ENCODE measurements at places on chromosomes 5 and 9.

- no peak overlapping the region for H3K27ac ChIP-seq
- no peaks in the 10 kb centered on the region for H3K4me1 ChIP-seq
- no peaks in the 10 kb centered on the region for H3K36me3 ChIP-seq
- H3K27me3 ChIP-seq, result no peaks in the 10 kb centered on the region
- DNase-seq, result no peak
Measured at GRCh38 chr9:74078647-74079046, 418.5 kb upstream of the RORB start.

GRCh38 chr5:6373081-6373846 is 5.1 kb downstream of the MED10 start:
- H3K27ac ChIP-seq, result no peak overlapping the region
- peaks cover 57% of the 10 kb centered on the region for H3K36me3 ChIP-seq
- H3K4me1 ChIP-seq, result peaks cover 31% of the 10 kb centered on the region
- H3K27me3 ChIP-seq, result no peaks in the 10 kb centered on the region

- no peak overlapping the region for H3K4me3 ChIP-seq
- H3K27me3 ChIP-seq, result peaks cover 14% of the 10 kb centered on the region
- H3K27ac ChIP-seq, result no peak overlapping the region
Measured at GRCh38 chr9:126151686-126152134, 174.9 kb upstream of the MVB12B start.

DNA sequence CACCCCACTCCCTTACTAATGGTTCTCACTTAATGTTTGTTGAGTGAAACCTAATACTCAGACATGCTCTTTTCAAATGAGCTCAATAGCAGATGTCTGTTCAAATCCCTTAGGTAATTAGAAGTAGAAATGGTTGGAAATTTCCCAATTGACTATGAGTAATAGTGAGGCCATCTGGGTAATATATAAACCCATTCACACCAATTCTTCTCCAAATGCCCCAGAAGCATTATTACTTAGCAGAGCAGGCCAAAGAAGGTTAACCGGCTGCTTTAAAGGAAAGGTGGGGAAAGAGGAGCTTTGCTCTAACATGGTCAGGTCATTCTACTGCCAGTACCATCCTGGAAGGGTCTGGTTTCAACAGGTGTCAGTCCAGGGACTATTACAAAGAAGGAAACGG is 119.5 kb upstream of the MTAP start:
- no peaks in the 10 kb centered on the region for H3K36me3 ChIP-seq
- no peak overlapping the region for H3K27ac ChIP-seq
- no peak for DNase-seq
- H3K27me3 ChIP-seq, result no peaks in the 10 kb centered on the region
- H3K4me3 ChIP-seq, result no peak overlapping the region

- H3K27me3 ChIP-seq, result peaks cover 30% of the 10 kb centered on the region
- peak overlapping the region; percentile 66 for H3K4me3 ChIP-seq
- H3K4me1 ChIP-seq, result peaks cover 13% of the 10 kb centered on the region
- H3K27ac ChIP-seq, result no peak overlapping the region
- no peaks in the 10 kb centered on the region for H3K36me3 ChIP-seq
Measured at GRCh38 chr5:171419688-171420430, 412 bp downstream of the FGF18 start.

DNA sequence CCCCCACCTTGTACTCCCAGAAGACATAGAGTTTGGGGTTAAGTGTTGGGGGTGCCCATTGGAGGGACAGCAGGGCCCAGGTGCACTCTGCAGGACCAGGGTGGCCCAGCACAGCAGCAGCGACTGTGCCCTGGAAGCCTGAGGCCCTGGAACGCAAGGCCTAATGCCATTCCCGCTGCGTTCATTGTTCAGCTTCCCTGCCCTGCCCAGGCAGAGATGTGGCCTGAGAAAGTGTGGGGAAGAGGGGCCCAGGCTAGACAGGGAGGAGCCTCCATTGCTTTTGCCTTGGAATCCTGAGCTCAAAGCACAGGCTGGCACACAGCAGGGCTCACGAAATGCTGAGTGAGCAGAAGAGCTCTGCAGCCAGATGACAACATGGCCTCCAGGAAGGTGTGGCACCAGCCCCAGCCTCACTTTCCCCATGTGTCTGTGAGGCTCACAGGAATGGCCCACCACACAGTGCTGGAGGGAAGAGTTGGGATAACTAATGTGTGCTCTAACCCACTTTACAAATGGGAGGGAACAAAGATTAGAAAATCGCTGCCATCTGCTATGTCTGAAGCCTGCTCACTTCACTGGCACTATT is 19.4 kb downstream of the S1PR3 start:
- DNase-seq, result no peak
- H3K27ac ChIP-seq, result no peak overlapping the region
- H3K36me3 ChIP-seq, result no peaks in the 10 kb centered on the region
- H3K27me3 ChIP-seq, result peaks cover 3% of the 10 kb centered on the region
- H3K4me1 ChIP-seq, result no peaks in the 10 kb centered on the region
- H3K4me3 ChIP-seq, result no peak overlapping the region

DNA sequence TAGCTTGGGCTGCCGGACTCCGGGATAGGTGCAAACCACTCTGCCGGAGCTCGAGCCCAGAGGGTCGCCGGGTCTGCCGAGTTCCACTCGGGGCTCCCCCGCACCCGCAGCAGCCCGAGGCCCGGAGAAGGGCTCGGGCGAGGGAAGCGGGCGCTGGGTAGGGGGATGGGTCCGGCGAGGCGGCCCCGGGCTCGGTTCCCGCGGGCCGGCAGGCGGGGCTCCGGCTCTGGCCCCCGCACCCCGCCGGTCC is 507 bp downstream of the RICTOR start:
- peaks cover 19% of the 10 kb centered on the region for H3K27me3 ChIP-seq
- H3K36me3 ChIP-seq, result peaks cover 11% of the 10 kb centered on the region
- H3K27ac ChIP-seq, result peak overlapping the region; percentile 88
- peaks cover 31% of the 10 kb centered on the region for H3K4me1 ChIP-seq
- DNase-seq, result no peak

DNA sequence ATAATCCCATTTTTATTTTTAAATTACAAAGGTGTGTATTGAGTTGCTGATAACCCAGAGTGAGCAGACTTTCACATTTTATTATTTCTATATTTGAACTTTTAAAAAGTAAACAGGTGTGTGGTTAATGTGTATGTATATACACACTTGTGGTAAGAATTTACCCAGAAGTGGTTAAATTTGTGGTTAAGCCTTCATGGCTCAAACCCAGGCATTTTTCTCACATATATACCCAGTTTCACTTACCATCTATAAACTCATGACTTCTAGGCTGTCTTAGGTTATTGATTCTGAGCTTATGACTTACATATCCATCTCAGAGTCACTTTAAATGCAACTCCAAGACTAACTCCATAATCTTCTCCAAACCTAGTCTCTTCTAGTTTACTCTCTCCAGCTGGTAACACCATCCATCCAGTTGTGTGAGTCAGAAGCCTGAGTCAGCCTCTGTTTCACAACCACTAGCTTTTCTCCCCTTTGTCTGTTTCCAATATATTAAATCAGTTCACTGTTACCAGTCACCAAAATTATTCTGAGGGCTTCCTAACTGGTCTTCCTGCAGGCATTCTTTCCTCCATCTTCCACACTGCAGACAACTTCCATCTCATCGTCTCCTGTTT is 20.2 kb downstream of the ZBED3 start:
- no peaks in the 10 kb centered on the region for H3K27me3 ChIP-seq
- no peak overlapping the region for H3K4me3 ChIP-seq
- no peak for DNase-seq
- H3K4me1 ChIP-seq, result no peaks in the 10 kb centered on the region
- no peak overlapping the region for H3K27ac ChIP-seq

DNA sequence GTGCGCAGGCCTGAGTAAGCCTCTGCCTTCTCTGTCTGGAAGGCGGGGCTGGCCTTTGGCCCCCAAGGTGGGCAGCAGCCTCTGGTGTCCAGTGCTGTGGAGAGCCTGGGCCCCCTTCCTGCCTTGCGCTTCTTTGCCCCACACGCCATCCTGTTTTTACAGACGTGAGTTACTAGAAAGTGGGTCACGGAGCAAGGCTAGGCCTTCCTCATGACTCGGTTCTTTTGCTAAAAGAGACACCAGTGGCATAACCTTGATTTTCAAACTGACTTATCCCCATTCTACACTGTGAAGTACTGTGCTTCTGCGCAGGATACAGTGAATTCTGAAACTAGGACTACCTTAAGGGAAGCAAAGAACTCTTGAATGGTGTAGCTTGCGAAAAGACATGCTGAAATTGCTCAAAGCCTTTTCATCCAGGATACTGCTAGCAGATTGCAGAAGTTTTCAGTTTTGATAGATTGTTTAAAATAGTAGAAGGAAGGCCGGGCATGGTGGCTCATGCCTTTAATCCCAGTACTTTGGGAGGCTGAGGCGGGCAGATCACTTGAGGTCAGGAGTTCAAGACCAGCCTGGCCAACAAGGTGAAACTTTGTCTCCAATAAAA is 7.2 kb downstream of the ROPN1L start:
- peaks cover 22% of the 10 kb centered on the region for H3K4me1 ChIP-seq
- no peaks in the 10 kb centered on the region for H3K27me3 ChIP-seq
- no peak for DNase-seq

DNA sequence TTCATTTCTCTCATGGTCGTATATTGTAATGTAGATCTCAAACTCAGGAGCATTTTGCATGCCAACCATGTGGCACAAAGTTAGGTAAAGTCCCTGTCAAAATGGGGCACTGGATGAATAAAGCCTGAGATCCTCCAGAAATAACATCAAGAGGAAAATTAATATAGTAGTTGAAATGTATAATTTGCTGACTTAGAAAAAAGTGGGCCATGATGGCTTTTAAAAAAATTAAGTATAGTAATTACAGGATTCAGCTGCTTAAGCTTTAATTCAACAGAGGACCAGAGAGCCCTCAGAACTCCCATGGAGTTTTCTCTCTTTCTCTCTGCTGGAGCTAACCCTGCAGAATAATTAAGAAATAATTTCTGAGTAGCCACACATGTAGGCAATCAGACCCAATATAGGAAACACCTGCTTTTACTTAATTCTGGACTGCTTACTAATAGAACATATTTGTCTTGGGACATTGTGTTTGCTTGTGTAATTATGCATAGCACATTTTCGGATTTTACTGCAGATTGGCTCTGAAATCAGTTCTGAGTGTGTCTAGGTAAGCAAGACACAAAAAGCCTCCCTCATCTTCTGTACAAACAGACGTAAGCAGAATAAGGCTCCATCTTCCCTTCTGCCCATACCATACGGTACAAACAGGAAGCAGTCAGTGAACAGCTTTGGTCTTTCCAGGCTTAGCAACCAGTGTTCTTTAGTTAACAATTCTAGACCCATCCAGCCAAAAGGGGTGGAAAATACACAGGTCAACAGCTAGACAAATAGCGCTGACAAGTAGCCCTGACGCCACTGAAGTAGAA is 26.5 kb upstream of the PCSK1 start:
- peaks cover 7% of the 10 kb centered on the region for H3K27me3 ChIP-seq
- no peak overlapping the region for H3K27ac ChIP-seq
- H3K36me3 ChIP-seq, result no peaks in the 10 kb centered on the region
- no peak for DNase-seq
- no peak overlapping the region for H3K4me3 ChIP-seq

DNA sequence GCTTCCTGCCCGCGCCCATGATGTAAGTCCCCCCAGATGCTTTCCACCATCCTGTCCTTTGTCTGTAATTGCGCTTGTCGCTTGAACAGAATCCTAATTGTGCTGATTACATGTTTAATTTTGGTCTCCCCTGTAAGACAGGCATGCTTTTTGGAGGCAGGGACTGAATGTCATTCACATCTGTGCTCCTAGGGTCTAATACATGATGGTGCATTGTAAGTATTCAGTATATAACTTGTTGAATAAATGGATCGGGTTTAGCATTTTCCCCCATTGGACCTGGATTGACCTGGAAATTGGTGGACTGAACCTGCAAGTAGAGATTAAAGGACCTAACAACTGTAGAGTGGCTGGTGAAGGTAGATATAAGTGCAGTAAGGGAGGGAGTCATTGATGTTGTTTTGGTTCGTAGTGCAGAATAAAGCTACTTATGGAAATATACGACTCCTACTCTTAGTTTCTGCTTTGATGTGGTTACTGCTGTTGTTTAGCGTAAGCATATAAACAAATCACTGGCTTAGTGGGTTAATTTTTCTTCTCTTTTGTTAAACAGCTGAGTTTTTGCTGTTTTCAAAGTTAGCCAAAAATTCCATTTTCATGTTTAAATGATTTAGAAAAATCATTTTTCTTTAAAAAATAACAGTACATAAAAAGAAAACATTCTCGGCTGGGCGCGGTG is 57.3 kb downstream of the TRIO start:
- DNase-seq, result no peak
- H3K27ac ChIP-seq, result no peak overlapping the region
- no peak overlapping the region for H3K4me3 ChIP-seq
- H3K36me3 ChIP-seq, result no peaks in the 10 kb centered on the region

DNA sequence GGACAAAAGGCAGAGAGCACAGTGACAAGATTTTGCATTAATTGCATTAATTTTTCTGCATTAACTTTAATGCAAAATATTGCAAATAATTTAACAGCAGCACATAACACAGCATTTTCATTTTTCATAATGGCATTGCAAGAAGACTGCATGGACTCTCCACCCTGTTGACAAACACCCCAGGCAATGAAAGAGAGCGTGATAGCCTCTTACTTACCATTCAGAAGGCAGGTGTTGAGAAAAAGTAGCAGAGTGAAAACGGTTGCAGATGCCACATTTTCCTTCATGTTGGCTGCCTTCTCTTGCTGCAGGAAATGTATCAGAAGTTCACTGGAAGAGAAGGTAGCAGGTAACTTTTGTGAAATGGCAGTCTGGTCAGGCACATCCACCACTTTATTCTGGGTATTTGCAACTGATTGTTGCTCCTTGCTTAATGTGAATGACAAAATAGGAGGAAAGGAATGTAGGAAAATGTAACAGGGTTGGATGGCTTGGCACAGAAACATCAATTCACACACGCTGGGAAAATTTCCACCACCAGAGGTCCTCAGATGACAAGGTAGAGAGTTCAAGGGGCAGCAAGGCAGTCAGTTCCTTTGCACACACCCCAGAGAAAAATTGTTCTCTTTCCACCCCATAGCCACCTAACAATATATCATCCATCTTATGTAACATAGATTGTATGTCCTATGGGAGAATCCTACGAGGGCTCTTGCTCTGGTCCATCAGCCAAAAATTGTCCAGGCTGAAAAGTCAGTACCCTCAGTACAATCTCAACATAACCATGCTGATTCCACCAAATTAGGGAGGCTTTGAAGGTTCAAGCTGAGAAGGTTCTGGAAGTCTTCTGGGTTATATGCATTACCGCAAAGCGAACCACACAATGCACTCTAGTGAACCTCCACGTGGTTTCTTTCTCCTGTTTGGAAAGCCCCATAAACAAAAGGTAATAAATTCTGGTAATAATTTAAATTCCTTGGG is 41.9 kb upstream of the AGXT2 start:
- peak; percentile 79 for DNase-seq
- H3K4me1 ChIP-seq, result no peaks in the 10 kb centered on the region
- H3K27me3 ChIP-seq, result peaks cover 4% of the 10 kb centered on the region
- H3K4me3 ChIP-seq, result no peak overlapping the region
- no peak overlapping the region for H3K27ac ChIP-seq

GRCh38 chr9:120774719-120775118 is 18.5 kb downstream of the FBXW2 start:
- H3K4me1 ChIP-seq, result peaks cover 9% of the 10 kb centered on the region
- H3K27me3 ChIP-seq, result no peaks in the 10 kb centered on the region
- H3K27ac ChIP-seq, result no peak overlapping the region
- H3K36me3 ChIP-seq, result peaks cover 39% of the 10 kb centered on the region

GRCh38 chr5:129094924-129095899 is 663 bp downstream of the ISOC1 start:
- peak; percentile 48 for DNase-seq
- peaks cover 32% of the 10 kb centered on the region for H3K4me1 ChIP-seq
- peak overlapping the region; percentile 75 for H3K4me3 ChIP-seq
- H3K36me3 ChIP-seq, result peaks cover 1% of the 10 kb centered on the region

GRCh38 chr5:20224046-20224445 is 236.0 kb upstream of the CDH18 start:
- no peak overlapping the region for H3K27ac ChIP-seq
- no peak overlapping the region for H3K4me3 ChIP-seq
- H3K27me3 ChIP-seq, result no peaks in the 10 kb centered on the region
- DNase-seq, result no peak

Measured in activated naive CD4-positive, alpha-beta T cell treated with anti-CD3 and anti-CD28 coated beads for 36 hours (primary cell).